ENCODE measurements at places on chromosomes 1 and 21.

DNA sequence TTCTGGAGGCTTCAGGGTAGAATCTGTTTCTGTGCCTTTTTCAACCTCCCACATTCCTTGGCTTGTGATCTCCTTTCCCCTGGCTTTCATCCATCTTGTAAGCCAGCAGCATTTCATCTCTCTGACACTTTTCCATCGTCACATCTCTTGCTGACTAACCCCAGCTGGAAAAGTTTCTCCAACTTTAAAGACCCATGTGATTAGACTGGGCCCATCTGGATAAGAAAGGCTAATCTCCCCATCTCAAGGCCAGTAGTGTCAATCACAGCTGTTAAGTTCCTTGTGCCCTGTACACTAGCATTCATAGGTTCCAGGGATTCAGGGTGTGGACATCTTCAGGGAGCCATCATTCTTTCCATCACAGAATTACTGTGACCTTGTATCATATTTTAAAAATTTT lies 452.1 kb downstream of the TTLL7 start:
- no peak for DNase-seq

- DNase-seq = no peak
Observed at GRCh38 chr1:243482141-243483022, 226.5 kb downstream of the SDCCAG8 start.

DNA sequence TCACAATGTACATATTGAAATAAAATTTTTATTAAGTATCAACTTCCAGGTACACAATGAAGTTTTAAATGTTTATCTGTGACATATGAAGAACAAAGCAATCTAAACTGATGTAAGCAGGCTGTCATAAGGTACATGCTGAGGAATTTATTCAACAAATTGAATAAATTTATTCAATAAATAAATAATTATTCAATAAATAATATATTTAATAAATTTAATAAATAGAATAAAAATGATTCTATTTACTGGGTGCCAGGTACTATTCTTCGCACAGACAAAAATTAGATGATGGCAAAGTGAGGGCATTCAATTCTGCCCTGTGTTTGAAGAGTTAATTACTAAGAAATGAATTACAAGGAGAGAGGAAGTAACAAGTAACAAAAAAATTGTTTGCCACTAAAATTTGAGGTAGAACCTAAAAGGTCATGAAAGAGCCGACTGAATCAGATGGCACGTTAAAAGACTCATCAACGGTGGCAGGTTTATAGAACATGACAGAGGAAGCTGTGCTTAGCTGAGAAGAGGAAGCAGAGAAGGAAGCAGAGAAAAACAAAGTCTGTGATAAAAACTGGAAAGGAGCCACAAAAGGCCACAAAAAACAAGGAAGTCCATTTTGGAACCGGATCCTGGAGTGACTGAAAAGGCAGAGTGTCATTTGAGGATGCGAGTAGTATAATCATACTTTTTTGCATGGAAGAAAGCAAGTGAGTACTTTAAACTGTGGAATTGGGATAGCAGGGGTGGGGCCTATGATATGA lies 2.2 kb upstream of the USP24 start:
- no peak for DNase-seq

- no peak for DNase-seq
Observed at GRCh38 chr21:39690454-39690853, 54.5 kb upstream of the IGSF5 start.

GRCh38 chr1:205521686-205522085 lies 17.2 kb downstream of the CDK18 start:
- no peak for DNase-seq

DNA sequence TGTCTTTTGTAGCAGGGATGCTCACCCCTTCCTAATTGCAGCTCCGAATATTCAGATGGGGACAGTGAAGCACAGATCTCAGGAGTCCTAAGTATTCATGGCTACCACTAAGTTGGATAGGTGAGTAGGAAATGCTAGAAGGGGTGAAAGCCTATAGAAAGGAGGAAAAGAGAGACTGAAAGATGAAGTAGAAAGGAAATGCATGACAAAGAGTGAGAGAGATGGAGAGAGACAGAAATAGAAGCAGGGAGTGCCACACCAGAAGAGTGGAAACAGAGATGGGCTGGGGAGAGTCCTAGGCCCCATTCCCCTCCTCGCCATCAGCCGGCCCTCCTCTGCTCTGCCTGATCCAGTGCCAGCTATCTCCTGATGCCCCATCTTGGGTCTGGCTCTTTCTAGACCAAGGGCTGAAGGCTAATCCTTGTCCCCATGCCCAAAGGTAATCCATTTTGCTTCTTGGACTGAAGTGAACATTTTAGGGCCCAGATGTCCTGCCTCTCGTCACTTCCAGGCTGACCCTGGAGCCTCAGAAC lies 2.0 kb downstream of the PEA15 start:
- no peak for DNase-seq

DNA sequence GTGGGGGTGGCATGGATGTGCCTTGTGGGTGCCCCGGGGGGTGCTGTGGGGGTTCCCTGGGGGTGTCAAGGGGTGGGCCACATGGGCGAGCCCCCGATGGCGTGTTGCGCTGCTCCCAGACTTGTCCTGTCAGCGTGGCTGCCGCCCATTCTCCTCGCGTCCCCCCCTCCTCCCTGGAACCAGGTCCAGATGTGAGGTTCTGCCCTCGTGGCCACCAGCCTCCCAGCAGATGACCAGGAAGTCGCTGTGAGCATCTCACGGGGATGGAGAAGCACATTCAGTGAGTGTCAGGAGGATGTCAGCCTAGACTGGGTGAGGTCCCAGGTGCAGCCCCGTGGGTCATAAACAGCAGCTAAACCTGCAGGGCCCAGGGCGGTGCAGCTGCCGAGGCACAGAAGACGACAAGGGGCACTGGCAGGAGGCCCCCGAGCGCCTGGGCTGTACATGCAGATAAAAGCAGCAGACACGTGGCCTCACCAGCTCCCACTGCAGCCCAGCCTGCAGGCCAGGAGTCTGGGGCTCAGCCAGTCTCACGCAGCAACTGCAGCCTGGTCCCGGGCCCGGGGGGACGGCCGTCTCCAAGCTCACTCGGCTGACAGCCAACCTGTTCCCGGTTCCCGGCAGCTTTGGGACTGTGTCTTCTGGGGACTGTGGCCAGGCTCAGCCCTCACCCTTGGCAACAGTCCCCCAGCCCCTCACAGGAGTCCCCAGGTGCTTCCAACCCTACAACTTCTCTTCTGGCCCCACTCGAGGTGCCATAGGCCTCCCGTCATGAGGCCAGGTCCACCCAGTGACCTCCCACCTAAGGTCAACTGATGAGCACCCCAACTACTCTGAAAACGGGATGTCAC lies 17.5 kb upstream of the COL6A2 start:
- DNase-seq = no peak
